ENCODE measurements at places on chromosomes 16 and 17. TPM values are rescaled to one million over a fixed set of nuclear protein-coding genes. Genes with fewer than 3 reads are reported as not detected.

DNA sequence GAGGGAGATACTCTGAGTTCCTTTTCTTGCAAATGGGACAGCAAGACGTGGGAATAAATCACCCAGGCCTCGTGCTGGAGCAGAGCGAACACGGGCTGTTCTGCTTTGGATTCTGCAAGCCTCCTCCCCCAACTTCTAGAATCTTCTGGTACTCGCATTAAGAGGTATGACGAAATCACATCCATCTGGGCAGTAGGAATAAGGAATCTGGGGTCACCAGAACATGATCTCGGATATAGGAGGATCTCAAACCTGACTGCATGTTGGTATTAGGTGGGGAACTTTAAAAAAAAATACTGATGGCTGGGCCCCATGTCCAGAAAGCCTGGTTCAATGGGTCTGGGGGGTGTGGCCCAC, 49.8 kb upstream of the USP7 start:
- no peak for DNase-seq

GRCh38 chr16:58264961-58265479, 29.8 kb downstream of the PRSS54 start:
- peak; percentile 86 for DNase-seq

Gene MYL11
- total RNA-seq: not detected

- peak; percentile 64 for DNase-seq
These were observed 723 bp downstream of the TRIM37 start for GRCh38 chr17:59105852-59106462.
